ENCODE measurements at places on chromosomes 6 and 20. TPM values are rescaled to one million over a fixed set of nuclear protein-coding genes. Genes with fewer than 3 reads are reported as not detected.

Gene APMAP
- 70.2 TPM for total RNA-seq

- H3K27ac ChIP-seq = no peak overlapping the region
- H3K4me3 ChIP-seq = no peak overlapping the region
- H3K4me1 ChIP-seq = no peaks in the 10 kb centered on the region
- peaks cover 19% of the 10 kb centered on the region for H3K27me3 ChIP-seq
Measured at GRCh38 chr6:148177589-148178233, 164.9 kb upstream of the SASH1 start.

- H3K4me3 ChIP-seq = no peak overlapping the region
- H3K27ac ChIP-seq = no peak overlapping the region
- peaks cover 6% of the 10 kb centered on the region for H3K4me1 ChIP-seq
- H3K36me3 ChIP-seq = peaks cover 10% of the 10 kb centered on the region
Measured at GRCh38 chr6:157198425-157199279, 124.7 kb downstream of the TMEM242 start.

Gene SLC26A8
- total RNA-seq = 0.44 TPM

DNA sequence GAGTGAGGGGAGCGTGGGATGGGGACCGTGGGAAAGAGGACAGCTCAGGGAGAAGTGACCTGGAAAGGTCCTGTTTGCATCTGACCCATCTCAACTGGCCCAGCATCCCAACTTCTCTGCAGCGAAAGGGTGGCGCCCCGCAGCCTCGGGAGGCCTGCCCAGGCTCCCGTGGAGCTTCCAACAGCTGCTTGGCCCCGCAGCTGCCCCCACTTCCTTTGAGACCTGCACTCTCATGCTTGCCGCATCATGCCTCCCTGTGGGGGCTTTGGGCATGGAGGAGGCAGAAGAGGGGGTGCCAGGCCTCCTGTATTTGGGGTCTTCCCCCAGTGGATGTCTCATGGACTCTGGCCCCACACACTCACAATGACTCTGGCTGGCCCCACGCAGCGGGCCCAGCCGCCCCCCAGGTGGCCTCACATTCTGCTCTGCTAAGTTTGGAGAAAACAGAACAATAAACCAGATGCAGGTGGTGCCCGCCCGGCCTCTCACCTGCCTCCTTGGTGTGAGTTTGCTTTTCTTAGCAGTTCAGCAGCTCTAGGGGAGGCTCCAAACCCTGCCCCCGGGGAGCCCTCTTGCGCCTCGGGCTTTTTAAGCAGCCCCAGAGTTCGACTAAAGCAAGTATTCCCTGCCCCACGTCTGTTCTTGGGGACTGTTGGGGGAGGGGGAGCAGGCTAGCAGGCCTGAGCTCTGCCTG lies 40.7 kb downstream of the CPXM1 start:
- no peak overlapping the region for H3K27ac ChIP-seq
- H3K4me1 ChIP-seq = peaks cover 6% of the 10 kb centered on the region
- H3K4me3 ChIP-seq = no peak overlapping the region

DNA sequence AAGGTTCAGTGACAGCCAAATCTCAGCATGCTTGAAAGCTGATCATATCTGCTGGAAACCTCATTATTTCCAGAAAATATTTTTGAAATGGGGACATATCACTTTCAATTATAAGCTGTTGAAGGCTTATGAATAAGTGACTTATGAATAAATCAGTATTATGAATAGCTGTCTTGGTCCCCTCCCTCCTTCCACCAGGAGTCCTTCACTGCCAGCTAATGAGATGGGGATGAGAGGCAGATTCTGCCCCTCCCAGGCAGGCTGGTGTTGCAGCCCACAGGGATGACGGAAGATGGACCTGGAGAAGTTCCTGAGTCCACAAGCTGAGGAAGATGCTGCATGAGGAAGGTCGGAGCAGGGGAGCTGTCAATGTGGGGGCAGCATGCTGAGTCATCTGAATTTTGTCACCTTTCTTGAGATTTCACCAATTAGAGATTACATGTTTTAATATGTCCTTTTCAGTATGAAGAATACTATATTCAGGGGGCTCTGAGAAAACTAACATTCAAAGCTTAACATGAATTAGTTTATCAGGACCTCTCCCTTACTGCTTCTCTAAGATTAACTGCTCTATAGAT lies 112.2 kb downstream of the DTNBP1 start:
- H3K27me3 ChIP-seq = no peaks in the 10 kb centered on the region
- no peak for DNase-seq
- H3K4me3 ChIP-seq = no peak overlapping the region
- H3K4me1 ChIP-seq = no peaks in the 10 kb centered on the region
- no peak overlapping the region for H3K27ac ChIP-seq

Gene SLC22A16
- total RNA-seq = not detected
